ENCODE measurements at places on chromosomes 4 and X.

- DNase-seq, result no peak
These were observed 432.5 kb upstream of the FAM47C start for GRCh38 chrX:36575670-36576069.

DNA sequence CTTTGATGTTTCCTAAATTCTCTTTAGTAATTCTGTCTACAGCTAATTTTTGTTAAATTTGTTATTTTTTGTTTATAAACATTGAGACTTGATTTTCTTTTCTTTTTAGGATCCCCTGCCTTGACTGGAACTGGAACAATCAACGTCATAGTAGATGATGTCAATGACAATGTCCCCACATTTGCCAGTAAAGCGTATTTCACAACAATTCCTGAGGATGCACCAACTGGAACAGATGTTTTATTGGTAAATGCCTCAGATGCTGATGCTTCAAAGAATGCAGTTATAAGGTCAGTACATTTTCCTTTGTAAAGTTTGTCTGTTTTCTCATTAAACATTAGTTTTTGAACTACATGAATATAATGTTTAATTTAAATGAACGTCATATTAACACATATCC is 119.4 kb downstream of the FAT4 start:
- DNase-seq, result no peak

DNA sequence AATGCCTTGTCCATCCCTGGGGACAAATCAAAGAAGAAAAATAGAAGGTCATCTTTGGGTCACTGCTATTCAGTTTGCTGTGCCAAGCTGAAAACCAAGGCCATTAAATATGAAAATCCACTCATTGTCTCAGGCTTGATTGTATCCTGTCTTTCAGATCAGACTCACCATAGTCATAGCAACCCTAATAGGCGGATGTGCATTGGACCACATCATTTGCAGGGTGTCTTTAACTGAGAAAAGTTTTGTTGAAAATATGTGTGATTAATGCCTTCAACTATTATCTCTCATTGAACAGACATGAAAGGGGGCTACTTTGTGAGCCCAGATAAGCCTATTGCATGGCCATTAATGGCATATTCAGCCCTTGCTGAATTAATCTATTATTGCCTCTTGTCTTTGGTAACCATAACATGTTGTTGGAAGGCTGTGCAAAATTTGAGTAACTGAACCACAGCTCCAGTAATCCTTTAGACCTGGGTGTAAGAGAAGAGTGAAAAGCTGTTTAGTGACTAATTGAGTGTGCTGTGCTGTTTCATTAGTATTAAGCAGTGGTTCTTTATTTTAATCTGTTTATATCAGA is 453.6 kb upstream of the EPHA5 start:
- DNase-seq, result no peak

DNA sequence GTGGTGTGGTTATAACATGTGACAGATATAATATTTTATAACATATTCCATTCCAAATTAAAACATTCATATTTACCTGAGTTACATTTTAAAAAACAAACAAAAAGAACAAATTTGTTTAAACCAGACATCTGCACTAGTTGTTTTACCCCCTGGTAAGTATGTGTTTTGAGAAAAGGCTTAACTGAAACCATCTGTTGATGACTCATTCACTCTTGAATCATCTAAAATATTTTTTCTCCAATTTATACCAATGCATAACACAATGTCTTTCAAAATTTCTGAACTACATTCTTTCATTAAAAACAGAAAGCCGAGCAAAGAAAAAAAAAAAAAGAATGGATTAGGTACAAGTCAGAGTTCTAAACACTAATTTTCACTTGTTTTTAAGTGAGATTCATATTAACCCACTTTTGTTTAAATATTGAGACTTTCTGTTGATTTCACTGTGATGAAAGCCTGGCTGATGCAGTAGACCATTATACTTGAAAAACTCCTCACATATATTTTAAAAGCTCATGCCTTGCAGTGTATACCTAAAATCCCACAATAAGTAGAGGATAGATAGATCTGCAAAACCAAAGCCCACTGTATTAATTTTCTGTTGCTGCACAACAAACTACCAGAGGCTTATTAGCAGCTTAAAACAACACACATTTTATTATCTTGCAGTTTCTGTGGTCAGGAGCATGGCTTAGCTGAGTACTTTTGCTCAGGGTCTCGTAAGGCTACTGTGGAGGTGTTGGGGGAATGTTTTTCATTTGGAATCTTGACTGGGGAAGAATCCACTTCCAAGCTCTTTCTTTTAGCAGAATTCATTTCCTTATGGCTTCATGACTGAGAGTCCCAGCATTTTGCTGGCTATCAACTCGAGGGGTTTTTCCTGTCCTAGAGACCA is 221.5 kb downstream of the PCDH18 start:
- no peak for DNase-seq

- no peak for DNase-seq
These were observed 5.4 kb downstream of the CTBP1 start for GRCh38 chr4:1243451-1244080.

- DNase-seq, result no peak
These were observed 107.1 kb upstream of the BMPR1B start for GRCh38 chr4:94650690-94651089.

- DNase-seq, result no peak
These were observed 160.4 kb upstream of the GPR101 start for GRCh38 chrX:137194164-137194563.

GRCh38 chrX:23783589-23784469 is 856 bp downstream of the SAT1 start:
- DNase-seq, result no peak

DNA sequence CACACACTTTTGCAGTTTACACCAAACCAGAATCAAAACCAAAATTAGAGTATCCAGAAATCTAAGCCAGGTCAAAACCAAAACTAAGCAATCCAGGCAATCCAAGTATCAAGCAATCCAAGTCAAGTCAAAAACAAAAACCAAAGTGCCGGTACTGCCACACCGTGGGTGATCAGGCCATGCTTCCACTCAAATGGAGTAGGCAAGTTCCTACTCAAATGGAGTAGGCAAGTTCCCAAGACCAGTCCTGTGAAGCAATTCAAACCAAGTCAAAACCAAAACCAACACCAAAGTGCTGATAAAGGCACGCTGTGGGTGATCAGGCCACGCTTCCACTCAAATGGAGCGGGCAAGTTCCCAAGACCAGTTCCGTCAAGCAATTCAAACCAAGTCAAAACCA is 31.3 kb downstream of the MID1 start:
- no peak for DNase-seq

GRCh38 chrX:101484135-101484534 is 1.1 kb upstream of the ARMCX4 start:
- no peak for DNase-seq

DNA sequence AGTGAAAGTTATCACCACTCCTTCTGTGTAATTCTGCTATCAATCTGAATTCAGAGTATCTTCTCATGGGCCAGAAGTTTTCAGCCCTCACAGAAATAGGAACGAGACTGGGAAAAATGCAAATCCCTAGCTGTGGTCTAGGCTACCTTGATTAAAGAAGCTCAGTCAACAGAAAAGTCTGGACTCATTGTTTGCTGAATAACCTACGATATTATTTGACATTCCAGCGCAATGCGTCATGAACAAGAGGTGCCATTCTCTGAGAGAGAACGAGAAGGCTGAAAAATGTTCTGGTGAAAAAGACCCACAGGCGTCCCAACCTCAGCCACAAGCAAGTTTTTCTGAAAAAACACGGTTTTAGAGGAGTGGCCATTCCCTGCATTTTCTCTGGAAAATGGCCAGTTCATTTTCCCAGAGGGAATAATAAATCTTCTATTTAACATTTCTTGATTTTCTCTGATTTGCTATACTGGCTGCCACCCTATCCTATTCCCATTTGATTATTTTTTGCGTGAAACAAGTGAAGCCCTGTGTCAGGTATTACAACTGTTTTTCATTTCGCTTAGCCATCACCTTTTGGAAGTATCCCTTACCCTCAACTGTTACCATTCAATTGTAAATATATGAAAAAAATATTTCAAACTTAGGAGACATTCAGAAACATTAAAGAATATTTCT is 1117.6 kb upstream of the PRKX start:
- DNase-seq, result no peak

DNA sequence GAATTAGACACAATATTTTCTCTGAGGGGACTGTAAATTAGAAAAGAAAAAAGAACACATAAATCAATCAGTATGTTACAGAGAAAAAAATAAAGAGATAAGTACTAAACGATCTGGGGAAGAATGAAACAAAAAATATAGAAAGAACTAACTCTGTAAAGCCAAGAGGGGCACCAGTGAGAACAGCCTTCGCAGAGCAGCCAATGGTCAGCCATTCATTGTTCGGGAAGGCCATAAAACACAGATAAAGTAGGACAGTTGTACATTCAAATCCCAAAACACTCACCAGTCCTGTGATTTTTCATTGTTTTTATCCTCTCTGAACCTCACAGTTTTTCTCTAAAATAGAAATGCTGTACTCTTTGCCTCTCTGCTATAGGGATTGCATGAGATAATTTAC is 127.9 kb downstream of the NEK1 start:
- no peak for DNase-seq

GRCh38 chrX:123169247-123169901 is 14.7 kb upstream of the GRIA3 start:
- no peak for DNase-seq

GRCh38 chr4:138290805-138291204 is 48.7 kb upstream of the SLC7A11 start:
- no peak for DNase-seq

DNA sequence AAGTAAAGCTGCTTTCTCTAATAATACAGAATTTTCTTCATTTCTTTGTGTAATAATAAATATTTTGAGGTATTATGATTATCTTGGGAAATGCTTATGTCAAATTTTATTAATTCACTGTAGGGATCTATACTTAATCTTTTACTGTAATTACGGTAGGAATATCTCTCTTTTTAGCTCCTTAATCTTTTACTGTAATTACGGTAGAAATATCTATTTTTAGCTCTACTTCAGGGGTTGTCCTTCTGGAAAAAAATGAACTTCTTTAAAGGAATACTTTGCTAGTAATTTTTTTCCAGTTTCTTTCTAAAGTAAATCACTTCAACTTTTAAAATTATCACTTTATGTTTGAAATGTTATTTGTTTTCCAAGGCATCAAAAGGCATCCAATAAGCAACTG is 2229.4 kb upstream of the AGA start:
- no peak for DNase-seq

- DNase-seq, result no peak
These were observed 33.8 kb downstream of the ENOX2 start for GRCh38 chrX:130869239-130869638.

DNA sequence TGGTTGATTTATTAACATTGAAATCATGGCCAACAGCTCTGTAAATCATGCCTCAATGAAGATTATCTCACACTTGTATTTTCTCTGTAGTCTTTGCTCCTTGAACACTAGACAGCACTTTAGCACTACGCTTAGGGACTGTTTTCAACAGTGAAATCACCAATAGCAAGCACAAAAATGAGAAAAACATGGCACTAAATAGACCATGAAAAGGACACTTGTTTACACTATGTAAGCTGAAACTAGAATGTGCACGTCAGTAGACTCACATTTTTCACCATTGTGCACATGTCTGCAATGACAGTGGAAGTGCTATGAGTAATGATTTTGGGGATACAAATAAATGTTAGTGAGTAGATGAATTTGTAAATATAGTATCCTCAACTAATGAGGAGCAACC is 3.1 kb downstream of the BMP2K start:
- DNase-seq, result no peak

DNA sequence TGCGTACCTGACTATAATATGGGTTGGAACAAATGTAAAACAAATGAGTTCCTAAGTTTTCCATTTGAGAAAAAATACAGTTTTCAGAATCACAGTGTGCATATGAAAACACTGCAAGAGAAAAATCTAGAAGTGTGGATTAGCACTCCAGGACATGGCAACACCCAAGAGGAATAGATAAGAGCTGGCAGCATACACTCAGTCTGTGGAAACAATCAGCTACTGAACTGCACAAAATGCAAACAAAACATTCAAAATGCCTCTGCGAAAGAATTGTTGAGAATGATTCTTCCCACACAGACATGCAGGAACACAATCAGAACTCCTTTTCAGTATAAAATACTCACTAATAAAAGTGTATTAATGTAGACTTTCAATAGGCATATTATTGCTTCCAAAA is 39.9 kb downstream of the ATP8A1 start:
- DNase-seq, result no peak

DNA sequence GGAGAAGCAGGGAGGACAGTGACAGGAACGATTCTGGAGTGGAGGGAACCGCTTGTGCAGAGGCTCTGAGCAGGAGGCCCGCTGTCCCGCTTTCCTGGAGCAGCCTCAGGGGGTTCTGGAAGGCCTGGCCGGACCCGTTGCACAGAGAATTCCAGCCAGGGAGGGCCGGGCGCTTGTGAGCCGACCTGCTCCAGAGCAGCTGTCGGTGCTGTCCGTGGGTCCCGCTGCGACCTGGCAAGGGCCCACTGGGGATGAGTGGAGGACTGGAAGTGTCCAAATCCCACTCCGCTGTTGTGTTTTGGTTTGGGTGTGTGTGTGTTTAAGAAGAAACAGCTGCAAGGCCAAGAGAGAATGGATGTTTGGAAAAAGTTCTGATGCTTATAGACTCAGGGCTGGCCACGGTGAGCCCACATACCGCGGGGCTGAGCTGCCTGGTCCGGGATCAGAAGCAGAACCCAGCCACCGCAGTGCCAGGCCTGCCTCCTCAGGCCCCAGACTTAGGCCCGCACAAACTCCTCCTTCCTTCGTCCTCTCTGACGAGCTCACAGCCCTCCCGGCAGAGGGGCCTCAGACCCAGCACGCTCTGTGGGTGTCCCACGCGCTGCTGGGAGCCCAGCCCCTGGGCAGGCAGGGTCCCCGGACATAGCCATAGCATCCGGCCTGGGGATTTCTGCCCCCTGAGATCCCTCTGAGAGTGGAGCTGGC is 73.9 kb downstream of the HTRA3 start:
- no peak for DNase-seq

GRCh38 chr4:75643651-75644050 is 13.3 kb upstream of the CDKL2 start:
- no peak for DNase-seq

GRCh38 chr4:66052426-66052825 is 382.1 kb upstream of the EPHA5 start:
- no peak for DNase-seq

DNA sequence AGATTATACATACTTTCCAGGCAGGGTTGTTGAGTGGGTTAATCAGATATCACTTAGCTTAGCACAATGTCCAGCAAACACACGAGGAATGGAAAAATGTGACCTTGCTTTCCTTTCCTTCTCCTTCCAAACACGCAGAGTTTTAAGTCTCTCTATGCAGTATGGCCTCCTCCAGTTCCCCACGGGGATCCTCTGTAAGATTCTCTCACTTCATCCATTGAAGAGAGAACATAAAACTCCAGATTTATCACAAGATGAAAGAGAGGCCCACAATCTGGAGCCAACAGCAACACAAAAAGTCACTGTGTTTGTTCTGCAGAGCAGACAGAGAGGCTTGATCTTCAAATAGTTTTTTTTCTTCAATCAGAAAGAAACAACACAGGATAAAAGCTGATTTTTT is 336.8 kb upstream of the CLNK start:
- DNase-seq, result no peak

- no peak for DNase-seq
These were observed 152.3 kb downstream of the DCLK2 start for GRCh38 chr4:150230561-150230960.

GRCh38 chr4:73275318-73275654 is 16.7 kb upstream of the ANKRD17 start:
- DNase-seq, result no peak

- no peak for DNase-seq
These were observed 14.4 kb downstream of the ENPP6 start for GRCh38 chr4:184203300-184203699.

- no peak for DNase-seq
These were observed 14.3 kb downstream of the TRO start for GRCh38 chrX:54934890-54935289.

GRCh38 chr4:155974476-155974749 is 20.7 kb upstream of the CTSO start:
- no peak for DNase-seq

Measured in cortex of kidney (tissue), 1 donor.